ENCODE measurements at places on chromosomes 4 and X.
A peak's percentile ranks its signal among the peaks of the same experiment; 100 is the strongest.

GRCh38 chr4:41670982-41671381 is 77.5 kb downstream of the PHOX2B start:
- DNase-seq, result no peak

GRCh38 chr4:137968956-137969678 is 273.0 kb downstream of the SLC7A11 start:
- DNase-seq, result no peak

- no peak for DNase-seq
Measured at GRCh38 chr4:73621357-73621756, 1.1 kb upstream of the RASSF6 start.

DNA sequence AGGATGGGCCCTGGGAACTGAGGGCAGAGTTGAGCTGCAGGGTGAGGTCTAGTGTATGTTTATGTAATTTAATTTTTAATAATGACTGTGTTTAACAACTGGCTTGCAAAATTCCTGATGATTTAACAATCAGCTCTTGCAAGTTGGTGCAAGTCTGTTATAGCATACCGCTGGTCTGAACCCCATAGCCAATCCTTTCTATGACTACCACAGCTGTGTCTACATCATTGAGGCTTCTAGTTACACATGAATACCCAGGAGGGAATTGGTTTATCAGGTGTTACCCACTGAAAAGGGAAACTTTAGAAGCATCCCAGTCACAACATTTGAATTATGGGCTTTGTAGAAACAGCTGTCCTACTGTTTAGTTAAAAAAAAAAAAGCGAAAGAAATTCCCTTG is 38.3 kb downstream of the SUPT20HL1 start:
- no peak for DNase-seq

- peak; percentile 48 for DNase-seq
Measured at GRCh38 chrX:150575419-150575814, 7.0 kb downstream of the MTM1 start.

- no peak for DNase-seq
Measured at GRCh38 chr4:31108762-31109161, 388.6 kb downstream of the PCDH7 start.

- no peak for DNase-seq
Measured at GRCh38 chrX:15546745-15547144, 46.1 kb downstream of the BMX start.

DNA sequence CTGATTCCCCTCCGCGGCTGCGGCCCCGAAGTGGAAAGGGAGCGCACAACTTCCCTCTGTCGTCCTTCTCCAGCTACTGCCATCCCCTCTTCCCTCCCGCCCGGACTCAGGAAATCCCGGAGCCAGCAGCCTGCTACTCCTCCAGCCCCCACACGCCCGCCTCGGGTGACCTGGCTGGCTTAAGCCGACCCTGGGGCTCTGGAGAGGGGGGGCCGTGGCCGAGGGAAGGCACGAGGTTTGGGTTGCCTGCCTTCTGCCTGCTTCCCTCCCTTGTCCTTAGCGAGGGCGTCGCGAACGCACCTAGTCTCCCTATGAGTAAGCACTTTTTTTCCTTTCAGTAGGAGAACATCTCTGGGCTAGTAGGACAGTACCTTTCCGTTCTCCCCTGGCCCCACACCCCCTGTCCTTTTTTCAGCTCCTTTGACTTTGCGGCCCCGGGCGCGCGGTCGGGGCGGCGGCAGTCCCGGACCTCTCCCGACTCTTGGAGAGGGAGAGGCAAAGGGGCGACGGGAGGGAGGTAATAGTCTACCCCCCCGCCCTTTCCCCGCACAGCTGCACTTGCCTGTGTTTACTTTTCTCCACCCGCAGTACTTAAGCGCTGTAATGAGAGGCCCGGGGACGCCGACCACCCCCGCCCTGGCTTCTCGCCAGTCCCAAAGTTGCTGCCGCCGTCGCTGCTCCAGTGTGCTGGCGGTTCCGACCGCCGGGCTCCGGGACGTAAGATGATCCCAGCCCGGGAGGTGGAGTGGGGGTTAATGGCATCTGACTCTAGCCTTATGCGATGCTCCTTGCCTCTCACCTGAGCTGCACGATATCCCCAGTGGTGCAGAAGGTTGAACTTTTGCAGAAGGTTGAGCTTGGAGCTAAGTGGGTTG is 868 bp downstream of the PLS3 start:
- no peak for DNase-seq

GRCh38 chrX:22081475-22082092 is 49.5 kb downstream of the PHEX start:
- peak; percentile 25 for DNase-seq

DNA sequence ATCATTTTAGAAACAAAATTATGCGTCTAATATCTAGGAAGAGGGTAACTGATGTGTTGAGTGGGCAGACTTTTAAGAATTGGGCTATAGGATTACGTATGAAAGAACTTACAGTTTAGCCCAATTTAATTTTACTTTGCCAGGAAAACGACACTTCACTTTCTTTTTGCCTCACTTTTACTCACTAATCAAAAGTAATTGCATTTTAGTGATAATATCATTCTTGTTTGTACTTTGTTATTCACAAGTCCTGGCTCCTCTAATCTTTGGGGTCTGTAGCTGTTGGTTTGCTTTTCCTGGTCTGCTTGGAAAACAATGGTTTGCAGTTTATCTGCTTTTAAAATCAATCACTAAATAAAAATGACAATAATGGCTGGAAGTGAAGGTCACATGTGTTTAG is 2.9 kb upstream of the ARX start:
- no peak for DNase-seq

GRCh38 chr4:9963328-9963727 is 58.0 kb downstream of the SLC2A9 start:
- no peak for DNase-seq

GRCh38 chr4:125311503-125311902 is 3.3 kb upstream of the FAT4 start:
- no peak for DNase-seq

DNA sequence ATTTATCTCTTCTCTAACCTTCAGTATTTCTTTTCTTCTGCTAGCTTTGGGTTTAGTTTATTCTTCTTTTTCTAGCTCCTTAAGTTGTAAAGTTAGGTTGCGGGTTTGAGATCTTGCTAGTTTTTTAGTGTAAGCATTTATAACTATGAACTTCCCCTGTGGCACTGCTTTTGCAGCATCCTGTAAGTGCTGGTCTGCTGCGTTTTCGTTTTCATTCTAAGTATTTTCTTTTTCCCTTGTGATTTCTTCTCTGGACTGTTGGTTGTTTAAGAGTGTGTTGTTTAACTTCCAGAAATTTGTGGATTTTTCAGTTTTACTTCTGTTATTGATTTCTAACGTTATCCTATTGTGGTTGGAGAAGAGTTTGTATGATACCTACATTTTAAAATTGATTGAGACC is 11.0 kb upstream of the CTBP1 start:
- no peak for DNase-seq

DNA sequence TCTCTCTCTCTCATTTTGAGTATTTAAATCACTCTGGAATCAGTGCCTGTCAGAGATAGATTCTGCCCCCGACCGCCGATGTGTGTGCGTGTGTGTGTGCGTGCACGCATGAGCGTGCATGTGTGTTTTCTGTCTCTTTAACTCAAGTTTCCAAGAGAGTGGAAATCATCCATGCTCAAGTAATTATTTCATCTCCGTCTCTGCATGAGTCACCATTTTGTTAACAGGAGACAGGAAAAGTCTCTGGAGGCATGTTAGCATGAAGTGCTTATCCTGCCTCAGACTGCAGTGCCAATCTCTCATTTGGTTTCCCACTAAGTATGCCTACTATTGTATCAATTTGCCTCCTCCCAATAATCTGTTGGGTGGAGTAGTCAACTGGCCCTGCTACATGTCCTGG is 182.9 kb upstream of the NHS start:
- DNase-seq, result no peak

DNA sequence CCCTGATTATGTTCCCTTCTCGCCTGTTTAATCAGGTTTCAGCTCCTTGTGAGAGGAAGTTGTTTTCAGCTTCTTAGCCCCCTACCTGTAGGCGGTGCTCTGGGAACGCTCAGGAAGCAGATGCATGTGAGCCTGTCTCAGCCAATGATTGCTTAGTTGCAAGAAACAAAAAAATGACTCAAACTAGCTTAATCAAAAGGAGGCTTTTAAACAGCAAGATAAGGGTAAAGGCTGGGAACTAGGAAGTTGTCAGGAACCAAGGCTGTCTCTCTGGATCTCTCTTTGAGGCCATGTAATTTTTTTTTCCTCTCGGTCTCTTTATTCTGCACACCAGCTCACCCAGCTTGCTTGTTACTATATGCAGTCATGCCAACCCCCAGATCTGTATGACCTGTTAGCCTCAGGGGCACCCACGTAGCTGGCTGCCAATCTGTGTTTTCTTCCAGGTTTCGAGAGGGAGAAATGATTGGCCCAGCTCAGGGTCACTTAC is 109.1 kb downstream of the PTTG2 start:
- DNase-seq, result peak; percentile 43

DNA sequence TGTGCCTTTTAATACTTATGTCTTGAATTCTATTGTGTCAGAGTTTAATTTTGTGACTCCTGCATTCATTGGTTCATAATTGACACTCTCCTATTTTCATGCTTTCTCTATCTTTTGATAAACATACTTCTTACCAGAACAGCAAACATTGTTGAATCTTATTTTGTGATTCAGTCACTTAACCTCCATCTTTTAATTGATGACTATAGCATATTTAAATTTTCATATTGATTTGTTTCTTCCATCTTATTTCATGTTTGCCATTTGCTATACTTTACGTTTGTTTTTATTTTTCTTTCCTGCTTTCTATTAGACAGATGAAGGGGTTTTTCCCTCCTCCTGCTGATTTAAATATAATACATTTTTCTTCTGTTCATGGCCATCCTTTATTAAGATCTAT is 115.5 kb upstream of the FAM9A start:
- no peak for DNase-seq

DNA sequence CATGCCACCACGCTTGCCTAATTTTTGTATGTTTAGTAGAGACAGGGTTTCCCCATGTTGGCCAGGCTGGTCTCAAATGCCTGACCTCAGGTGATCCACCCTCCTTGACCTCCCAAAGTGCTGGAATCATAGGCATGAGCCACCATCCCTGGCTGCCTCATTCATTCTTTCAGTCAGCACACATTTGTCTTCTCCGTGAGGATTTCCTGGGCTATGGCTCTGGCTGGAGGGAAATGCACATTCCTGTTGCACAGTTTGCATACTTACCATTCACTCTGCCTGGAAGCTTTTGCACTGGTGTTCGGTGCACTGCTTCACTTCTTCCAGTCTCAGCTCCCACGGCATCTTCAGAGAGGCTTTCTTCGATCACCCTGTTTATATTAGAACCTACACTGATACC is 267.8 kb downstream of the STIM2 start:
- DNase-seq, result no peak

DNA sequence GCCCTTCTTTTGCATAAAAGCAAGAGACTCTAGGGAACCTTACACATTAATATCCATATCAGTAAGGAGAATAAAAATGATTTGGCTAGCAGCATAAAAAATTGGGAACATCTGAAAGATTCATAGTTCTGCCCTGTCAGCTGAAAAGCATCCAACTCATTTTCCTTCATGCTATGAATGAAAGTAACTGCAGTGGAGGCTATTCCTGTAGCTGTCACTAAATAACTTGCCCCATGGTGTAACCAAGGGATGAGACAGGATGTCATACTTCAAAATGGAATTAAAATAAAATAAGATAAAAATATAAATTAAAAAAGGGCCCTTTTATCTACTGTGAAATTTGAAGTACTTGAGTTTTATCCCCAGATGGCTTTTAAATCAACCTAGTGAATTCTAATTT is 878.8 kb downstream of the C4orf33 start:
- DNase-seq, result no peak

DNA sequence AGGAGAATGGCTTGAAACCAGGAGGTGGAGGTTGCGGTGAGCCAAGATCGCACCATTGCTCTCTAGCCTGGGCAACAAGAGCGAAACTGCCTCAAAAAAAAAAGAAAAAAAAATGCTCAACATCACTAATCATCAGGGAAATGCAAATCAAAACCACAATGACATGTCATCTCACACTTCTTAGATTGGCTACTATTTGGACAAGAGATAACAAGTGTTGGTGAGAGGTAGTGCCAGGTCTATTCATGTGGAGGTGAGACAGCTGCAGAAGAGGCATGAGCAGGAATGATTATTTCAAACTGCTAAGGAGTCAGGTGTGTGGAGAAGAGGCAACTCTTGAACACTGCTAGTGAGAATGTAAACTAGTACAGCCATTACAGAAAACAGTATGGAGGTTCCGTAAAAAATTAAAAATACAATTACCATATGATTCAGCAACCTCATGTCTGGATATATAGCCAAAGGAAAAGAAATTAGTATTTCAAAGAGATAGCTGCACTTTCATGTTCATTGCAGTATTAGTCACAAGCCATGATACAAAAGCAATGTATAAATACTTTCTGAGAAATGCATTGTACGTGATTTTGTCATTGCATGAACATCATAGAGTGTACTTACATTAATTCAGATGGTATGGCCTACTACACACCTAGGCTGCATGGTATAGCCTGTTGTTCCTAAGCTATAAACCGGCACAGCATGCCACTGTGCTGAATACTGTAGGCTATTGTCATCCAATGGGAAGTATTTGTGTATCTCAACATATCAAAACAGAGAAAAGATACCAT is 75.3 kb downstream of the TMEM144 start:
- no peak for DNase-seq

DNA sequence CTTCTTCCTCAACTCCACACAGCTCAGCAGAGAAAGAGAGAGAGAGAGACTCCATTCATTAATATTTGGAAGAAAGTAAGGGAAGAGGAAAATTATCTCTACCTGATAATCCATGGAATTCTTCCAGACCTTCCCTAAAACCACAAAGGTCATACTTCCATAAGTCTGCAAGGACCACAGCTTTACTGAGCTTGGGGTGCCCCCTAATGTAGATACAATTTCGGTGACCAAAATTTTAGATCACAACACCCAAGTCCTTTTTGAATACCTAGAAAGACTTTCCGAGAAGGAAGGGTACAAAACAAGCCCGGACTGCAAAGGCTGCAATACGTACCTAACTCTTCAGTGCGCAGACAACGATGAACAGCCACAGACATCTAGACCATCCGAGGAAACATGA is 523.9 kb downstream of the GLUD2 start:
- DNase-seq, result no peak

- no peak for DNase-seq
Measured at GRCh38 chrX:39043838-39044550, 242.7 kb downstream of the MID1IP1 start.

DNA sequence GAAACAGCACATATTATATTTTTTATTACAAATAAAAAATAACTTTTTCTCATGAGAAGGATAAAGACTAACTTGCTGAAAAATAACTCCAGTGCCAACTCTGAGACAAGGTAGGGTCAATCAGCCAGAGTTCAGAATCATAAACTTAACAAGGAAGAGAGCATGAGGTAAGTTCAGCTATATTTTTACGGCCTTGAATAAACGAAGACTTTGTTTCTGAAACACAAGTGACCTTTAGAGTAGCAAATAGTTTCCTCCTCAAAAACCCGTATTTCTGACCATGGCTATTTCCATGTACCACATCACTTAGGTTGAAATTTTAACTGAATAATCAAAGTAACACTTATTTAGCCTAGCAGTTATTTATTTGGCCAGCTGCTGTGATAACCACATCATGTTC is 45.5 kb downstream of the PRDM5 start:
- DNase-seq, result no peak

GRCh38 chr4:8294036-8294435 is 24.5 kb downstream of the HTRA3 start:
- DNase-seq, result no peak

Measured in CD4-positive, alpha-beta T cell treated with Interleukin-6 at 100 ng/mL for 8 hours (primary cell).